ENCODE measurements at places on chromosomes 7 and 10.

DNA sequence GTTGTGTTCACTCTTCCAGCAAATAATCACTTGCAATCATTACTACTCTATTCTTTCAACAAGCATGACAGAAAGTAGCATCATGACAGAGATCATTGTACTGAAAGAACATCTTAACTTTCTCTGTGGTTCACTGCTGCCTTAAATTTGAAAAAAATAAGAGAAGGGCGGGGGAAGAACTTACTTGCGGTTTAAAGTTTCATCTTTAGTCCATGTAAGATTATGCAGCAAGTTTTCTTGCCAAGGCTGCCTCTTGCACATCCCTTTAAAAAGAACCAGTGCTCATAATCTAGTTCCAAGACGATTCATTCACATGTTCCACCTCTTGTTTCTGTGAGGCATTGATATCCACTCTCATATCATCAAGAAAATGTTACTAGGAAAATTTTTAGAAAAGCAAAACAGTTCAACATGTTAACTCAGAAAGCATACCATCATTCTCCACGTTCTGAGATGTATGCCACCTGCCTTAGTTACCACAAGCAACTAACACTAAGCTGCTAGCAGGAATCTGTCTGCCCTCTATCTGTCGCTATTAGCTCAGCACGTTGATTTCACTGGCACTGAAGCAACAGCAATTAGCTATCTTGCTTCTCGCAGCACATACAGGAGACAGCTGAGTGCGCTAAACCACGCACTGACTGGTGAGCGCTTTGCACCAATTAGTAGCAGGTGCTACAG, at the start of gene PCDH15:
TSS of gene PCDH15 (minus strand) at position 491 of the 681 bp plus-strand sequence. CDS start 136,969 bp downstream, outside the sequence.
- no peak for DNase-seq

GRCh38 chr10:102527546-102527945, 23.8 kb downstream of the SUFU start:
- no peak for DNase-seq

GRCh38 chr10:81963606-81964005, 88.6 kb downstream of the NRG3 start:
- DNase-seq: no peak

- no peak for DNase-seq
Observed at GRCh38 chr7:53245721-53246120, 210.3 kb downstream of the POM121L12 start.
